ENCODE measurements at places on chromosomes 5 and 9.
A peak's percentile ranks its signal among the peaks of the same experiment; 100 is the strongest.

DNA sequence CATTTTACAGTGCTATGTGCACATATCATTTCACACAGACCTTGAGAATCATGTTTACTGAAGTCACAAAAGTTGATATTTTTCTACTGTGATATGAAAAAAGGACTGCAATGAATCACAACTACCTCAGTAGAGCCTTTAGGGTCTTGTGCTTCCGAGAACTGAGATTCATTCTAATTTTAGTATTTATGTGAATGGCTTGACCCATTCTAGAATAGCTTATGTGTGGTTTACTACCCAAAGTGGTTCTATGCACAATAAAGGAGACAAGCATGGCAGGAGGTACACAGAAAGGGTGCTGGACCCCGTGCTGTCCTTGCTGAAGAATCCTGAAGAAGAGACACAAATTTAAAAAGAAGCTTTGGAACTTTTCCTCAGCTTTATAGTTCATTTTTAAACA, 28.2 kb downstream of the MEF2C start:
- no peak for DNase-seq

GRCh38 chr9:130995086-130996011, 13.6 kb upstream of the LAMC3 start:
- DNase-seq: no peak

DNA sequence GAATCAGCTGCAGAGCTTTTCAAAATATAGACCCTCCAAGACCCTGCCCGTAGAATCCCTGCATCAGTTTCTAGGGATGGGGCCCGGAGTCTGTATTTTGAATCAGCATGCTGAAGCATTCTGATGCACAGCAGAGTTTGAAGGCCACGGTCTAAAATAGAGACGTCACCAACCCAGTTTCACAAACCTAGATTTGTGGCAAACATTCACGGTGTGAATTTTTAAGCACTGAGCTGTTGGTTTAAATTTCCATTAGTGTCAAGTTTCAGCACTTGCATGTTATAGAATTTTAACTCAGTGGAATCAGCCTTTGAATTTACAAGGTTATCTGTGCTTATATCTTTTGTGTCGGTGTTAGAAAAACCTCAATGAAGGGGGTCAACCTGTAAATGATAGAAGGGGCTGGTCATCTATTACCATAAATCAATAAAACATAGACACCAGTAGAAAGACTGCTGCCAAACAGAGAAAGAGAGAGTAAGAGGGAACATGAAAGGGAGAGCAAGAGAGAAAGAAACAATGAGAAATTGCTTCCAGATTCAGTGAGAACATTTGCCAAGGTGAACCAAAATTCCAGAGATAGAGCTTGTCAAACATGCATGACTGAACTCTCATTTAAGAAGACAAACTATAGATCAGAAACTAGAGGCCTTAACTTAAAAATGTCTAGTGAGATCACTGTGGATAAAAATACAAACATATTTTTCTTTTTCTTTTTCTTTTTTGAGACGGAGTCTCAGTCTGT, 414.9 kb downstream of the ZSWIM6 start:
- DNase-seq: no peak

- peak; percentile 56 for DNase-seq
These were observed 27.0 kb downstream of the SUB1 start for GRCh38 chr5:32612134-32612888.

GRCh38 chr5:122093415-122094180, 15.5 kb upstream of the LOX start:
- DNase-seq: no peak

GRCh38 chr9:90017679-90018078, 412.9 kb downstream of the GADD45G start:
- no peak for DNase-seq

DNA sequence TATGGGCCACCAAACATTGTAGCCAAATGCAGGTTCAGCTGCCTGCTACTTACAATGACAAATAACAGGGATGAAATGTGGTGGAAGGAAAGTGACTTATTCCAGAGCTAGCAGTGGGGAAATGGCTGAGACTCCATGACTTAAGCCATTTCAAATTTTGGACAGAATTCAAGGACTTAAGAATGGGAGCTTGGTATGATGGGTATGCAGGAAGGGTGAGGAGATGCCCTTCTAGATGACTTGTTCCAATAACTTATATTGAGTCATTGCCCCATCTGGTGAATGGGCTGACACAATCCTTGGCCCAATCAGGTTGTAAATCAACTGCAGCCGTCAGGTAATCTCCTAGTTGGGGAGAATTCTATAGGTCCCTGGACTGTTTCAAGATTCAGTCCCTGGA, 230.7 kb upstream of the SGCD start:
- DNase-seq: no peak

GRCh38 chr5:44691802-44692201, 116.9 kb upstream of the MRPS30 start:
- DNase-seq: no peak

GRCh38 chr9:123395276-123395688, 39.3 kb downstream of the CRB2 start:
- peak; percentile 82 for DNase-seq

DNA sequence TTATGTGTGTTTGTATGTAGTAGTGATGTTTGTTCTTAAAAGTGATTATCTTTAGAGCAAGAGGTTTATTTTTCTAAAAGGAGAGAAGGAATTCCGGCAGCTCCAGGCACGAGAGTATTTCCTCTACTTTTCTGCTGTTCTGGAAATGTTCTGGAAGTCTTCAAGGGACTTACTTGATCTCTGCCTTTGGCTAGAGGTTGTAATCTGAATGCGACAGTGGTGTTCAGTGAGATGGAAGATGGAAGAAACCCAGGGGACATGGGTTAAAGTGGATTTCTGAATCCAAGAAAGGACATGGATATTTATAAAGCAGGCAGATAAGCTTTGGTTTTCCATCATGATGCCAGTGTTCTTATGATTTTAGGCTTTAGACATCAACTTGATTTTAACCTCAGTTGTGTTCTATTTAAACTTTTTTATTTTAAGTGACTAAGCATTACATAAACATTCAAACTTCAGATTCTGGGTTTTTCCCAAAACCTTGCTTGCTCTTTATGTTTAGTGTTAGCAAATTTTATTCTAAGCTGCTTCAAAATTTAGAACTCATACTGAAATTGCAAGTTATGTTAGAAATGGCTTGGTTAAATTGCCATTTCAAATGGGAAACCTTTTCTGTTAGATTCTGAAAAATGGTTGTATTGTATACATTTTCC, 3.6 kb downstream of the GPR21 start:
- no peak for DNase-seq

GRCh38 chr9:124259158-124259808, 1.5 kb downstream of the NEK6 start:
- no peak for DNase-seq

DNA sequence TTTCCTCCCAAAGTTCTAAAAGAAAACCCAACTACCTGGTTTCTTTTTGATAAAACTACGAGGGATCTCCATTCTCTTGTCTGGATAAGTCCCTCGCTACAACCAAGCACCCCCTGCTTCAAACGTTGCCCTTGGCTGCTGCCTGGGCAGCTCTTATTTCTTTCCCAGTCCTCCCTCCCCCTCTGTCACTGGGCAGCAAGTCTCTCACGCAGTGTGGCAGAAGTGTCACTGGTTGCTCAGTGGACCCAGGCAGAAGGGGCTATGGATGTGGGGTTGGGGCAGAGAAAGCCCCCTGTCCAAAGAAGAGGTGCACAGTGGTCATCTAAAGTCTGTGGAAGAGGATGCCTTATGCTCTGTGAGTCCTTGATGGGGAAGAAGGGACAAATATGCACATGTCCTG, 7.2 kb upstream of the SMIM32 start:
- no peak for DNase-seq

DNA sequence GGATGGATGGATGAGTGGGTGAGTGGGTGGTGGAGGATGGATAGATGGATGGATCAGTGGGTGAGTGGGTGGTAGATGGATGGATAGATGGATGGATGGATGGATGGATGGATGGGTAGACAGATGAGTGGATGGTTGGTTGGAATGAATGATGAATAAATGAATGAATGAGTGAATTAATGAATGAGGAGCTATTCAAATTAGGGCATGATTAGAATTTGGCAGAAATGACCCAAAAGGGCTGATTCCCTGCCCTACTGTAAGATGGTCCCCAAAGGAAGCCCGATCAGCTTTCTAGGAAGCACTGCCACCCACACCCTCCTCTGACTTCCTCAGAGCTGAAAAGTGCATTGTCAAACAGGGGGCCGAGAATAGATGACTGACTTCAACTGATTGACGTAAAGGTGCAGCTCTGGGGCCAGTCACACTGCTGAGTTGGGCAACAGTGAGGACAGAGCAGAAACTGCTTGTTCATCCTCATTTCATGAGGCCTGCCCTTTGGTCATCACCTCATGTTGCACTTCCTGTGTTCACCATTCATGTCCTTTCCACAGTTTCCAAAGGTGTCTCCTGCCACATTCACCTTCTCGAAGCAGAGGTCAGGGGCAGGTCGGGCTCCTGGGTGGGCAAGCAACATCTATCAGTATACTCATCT, 34.3 kb downstream of the NIPAL4 start:
- DNase-seq: no peak

- no peak for DNase-seq
These were observed 515.4 kb upstream of the PTPRD start for GRCh38 chr9:11128156-11128555.

DNA sequence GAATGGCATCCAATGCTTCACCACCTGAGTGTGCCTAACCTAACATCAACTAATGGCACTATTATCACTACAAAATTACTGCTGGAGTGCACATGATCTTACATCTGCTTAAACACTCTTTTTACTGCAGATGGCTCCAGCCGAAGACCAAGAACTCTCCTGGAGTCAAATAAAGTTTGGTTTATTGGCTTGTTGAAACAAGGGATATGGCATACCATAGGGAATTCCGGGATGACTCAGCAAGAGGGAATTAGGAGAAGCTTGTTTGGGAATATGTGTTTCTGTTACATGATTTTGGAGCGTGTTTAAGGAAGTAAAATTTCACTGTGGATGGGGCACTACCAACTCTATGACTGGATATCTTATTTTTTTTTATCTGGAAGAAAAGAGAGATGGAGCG, 872.6 kb downstream of the DTWD2 start:
- no peak for DNase-seq

DNA sequence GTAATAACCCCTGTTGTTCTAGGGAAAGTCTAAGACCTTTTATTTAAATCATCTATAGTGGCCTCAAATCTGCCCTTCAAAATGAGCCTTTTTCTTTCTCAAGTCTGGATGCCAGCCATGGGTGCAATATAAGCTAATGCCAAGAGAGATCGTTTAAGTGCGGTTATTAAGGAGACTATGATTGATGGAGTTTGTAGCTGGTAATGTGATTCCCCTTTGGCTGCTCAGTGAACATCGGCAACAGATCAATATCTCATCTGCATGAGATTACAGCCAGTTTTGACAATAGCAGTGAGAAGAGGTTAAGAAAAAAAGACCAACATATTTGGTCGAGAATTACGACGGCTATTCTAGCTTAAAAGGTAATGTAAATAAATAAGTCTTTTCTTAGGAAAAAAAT, 1049.4 kb upstream of the NUDT12 start:
- no peak for DNase-seq

DNA sequence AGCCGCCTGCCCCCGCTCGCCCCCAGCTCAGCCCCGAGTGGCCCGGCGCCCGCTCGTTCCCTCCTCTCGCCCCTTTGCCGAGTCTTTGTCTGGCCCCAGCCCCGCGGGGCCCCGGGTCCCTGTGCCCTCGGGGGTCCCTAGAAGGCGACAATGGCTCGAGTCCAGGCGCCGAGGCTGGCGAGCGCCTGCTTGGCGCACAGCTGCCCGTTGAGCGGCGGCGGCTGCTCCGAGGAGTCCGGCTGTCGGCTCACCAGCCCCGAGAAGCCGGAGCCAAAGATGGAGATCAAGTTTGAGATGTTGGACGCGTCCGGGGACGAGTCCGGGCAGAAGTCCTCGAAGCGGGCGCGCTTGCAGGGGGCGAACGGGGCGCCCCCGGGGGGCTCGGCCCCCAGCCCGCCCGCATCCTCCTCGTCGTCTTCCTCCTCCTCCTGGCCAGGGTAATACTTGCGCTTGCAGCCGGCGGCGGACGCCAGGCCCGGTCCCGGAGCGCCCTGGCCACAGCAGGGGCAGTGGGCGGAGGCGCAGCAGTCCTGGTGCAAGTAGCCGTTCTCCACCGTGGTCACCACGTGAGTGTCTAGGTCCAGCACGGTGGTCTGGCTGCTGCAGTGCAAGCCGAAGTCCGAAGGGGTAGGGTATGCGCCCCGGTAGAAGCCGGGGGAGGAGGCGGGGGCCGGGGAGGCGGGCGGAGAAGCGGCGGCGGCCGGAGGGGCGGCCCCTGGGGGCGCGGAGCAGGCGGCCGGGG, 1.2 kb downstream of the IER5L start:
- no peak for DNase-seq

GRCh38 chr5:157865781-157866180, 6.8 kb upstream of the CLINT1 start:
- DNase-seq: no peak

DNA sequence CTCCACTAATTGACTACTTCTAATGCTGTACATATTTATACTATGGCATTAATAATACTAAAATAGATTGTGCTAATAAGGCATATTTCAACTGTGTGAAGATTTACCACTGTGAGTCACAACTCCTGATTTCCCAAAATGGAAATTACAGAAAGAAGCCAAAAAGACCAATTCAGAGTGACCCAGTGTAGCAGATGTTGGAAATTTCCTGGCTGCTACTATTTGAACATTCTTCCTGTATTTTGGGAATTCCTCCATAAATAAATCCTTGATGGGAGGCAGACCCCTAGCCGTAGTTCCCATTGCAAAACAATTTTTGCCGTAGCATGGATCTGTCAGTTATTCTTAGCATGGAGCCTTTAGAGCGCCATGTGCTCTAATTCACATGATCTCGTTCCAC, 11.4 kb upstream of the PRUNE2 start:
- DNase-seq: no peak

- peak; percentile 87 for DNase-seq
These were observed 497.6 kb downstream of the GADD45G start for GRCh38 chr9:90102292-90102901.

DNA sequence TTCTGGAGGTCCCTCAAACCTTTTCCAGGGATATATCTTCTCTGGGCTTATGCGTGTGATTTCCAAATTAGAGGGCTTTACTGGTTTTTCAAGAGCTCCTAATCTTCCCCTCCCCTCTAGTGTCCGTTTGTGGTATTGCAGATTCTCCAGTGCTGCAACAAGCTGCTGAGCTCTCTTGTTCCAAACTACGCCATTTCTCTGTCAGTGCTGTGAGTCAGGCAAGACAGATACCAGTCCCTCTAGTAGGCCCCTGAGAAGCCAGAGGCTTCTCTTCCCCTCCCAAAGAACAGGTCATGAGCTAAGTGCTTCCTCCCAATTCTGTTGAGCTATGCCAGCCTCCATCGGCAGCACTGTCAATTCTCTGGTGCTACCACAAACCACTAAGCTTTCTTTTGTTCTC, 149.5 kb downstream of the FANCC start:
- no peak for DNase-seq

DNA sequence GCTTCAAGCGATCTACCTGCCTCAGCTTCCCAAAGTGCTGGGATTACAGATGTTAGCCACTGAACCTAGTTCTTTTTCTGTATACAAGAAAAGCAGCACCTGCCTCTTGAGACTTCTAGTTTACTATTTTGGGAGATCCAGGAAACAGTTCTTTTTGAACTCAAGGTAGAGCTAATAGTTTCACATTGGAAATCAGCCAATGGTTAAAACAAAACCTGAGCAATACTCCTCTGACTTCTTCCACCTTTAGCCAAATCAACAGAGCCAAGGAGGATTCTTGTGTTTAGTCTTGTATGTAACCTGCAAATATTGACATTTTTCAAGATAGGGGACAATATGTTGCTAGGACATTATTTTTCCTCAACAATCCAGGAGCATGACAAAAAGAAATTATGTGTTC, 349.4 kb downstream of the SH3GL2 start:
- no peak for DNase-seq

All from NCI-H1417 treated with DMSO at 0.1 percent for 48 hours (cell line).